Bronchial epithelial cell (primary cell): ENCODE measurements at places on chromosomes 7 and 10.

- no peak for DNase-seq
Observed at GRCh38 chr7:2610898-2611297, 20.9 kb upstream of the TTYH3 start.

DNA sequence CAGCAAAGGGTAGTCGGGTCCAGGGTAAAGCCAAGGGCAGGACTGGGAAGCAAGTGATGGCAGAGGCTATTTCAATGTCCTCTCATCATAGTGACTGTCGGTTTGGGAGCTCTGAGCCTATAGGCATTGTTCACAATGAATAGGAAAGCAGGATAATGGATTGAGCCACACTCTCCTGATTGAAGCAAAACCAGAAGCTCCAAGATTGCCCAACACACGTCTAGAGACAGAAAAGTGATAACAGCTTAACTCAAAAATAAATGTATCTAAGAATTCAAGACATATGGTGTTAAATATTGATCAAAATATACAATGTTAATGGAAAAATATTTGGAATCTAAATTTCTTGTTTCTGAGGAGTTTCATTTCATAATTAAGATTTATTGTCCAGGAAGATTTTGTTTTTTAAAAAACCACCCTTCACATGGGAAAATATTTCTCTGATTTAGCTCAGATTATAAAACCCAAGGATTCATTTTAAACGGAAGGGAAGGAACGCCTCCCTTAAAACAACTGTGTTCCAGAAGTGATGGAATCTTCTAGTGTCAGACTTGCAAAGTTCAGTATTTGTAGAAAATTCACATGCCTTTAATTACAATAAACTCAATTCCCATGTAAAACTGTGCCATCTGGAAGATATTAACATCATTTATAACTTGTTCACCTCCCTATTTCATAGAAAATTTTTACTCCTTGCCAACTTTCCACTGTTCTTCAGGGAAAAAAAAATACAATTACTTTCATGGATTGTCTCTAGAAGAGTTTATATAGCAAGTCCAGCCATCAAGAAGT is 54.5 kb downstream of the NRP1 start:
- no peak for DNase-seq

GRCh38 chr7:134758981-134759380 is 20.5 kb upstream of the CALD1 start:
- no peak for DNase-seq

GRCh38 chr10:23063045-23063972 is 32.1 kb upstream of the MSRB2 start:
- DNase-seq = no peak

DNA sequence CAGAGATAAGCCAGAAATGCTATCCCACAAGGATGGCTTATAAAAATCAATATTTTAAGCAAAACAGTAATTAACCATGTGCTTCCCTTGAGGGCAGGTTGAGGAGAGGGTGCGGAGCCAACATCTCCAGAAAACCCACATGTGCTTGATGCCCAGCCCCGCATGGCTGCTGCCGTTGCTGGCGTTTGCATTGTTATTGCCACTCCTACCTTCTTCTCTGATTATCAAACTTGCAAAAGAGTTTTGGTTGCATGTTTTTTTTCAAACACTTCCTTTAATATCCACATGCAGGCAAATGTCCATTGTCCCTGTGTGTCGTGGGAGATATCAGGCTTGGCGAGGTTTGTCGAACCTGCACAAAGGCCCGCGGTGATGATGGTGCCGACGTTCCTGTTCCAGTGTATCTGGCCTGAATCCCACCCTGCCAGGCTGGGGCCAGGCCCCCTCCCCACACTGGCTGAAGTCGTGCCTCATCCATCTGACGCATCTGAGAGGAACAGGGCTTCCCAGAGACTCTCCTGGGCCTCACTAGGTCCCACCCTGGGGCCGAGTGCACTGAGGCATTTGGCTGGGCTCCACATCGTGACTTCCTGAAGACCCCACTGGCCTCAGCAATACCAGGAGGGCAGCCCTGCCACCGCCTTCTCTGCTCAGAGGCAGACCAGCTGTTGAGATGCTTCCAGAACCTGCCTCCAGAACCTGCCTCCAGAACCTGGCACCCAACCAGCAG is 40.9 kb downstream of the TCERG1L start:
- DNase-seq = no peak

DNA sequence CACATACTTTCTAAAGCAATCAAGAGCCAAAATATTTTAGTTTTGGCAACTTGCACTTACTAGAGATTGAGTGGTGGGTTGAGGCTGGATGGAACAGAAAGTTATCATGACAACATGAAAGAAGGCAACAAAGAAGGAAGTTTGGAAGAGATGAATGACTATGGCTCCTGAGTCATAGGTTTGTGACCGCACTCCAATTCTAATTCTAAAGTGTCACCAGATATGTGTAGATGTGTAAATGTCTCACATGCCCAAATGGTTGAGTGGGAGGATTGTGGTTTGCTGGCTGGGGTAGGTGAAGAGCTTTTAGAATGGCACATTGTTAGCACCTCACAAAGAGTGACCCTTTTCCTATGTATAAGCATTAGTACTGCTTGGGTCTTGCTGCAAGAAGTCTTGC is 20.2 kb downstream of the TAS2R16 start:
- peak; percentile 37 for DNase-seq

DNA sequence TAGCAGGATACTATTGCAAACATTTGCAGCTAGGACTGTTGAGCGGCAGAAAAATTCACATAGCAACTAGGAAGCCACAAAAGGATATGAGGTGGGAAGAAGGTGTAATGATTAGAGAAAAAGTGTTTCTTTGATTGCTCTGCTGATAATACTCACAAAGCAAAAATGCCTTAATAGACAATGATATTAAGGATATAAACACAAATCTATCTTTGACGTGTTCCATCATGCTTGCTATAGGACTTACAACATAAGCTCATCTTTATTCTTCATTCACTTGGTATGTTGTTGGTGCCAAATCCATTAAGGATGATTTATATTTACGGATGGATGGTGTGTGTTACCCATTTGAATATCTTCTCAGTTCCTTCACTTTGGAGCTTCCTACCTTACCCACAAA is 309.3 kb downstream of the GPR37 start:
- peak; percentile 17 for DNase-seq

DNA sequence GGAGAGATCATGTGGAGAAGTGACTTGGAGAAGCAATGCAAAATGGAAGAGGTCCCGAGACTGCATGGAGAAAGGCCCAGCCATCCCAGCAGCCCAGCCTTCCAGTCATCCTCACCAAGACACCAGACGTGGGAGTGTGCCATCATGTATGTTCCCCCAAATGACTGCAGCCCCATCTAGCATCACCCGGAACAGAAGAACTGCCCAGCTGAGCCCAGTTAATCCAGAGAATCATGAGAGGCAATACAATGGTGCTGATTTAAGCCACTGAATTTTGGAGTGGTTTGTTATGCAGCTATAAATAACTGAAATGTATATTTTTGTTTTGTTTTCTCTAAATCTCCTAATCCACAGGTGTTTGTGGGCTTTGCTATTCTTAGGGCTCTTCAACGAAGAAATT is 22.5 kb upstream of the VCL start:
- DNase-seq = no peak

- DNase-seq = peak; percentile 75
Observed at GRCh38 chr10:33115738-33116719, 158.0 kb upstream of the ITGB1 start.

- peak; percentile 44 for DNase-seq
Observed at GRCh38 chr10:106535304-106535953, 629.1 kb downstream of the SORCS1 start.

- no peak for DNase-seq
Observed at GRCh38 chr10:78559661-78560340, 509.0 kb upstream of the ZMIZ1 start.

DNA sequence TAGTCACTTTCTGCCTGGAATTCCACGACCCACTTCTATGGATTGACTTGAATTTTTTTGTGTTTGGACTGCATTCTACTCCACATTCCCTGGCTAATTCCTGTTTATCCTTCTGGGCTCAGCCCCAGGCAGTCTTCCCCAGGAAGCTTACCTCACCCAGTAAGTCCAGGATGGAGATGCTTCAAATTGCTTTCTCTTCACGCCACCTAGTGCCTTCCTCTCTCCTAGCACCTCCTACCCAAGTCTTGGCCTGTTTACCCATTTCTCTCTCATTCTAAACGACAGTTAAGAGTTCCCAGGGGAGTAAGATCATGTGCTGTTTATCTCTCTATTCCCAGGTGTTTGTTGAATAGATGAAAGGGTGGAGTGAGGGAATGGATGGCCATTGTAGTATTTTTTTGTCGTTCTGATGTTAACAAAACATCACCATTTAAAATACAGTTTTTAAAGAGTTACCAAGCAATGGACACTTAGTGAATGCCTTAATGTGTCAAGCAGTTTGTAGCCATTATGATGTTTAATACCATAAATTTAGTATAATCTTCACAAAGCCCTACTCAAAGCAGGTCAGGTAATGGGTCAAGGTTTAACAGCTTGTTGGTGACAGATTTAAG is 45.5 kb upstream of the TARP start:
- peak; percentile 71 for DNase-seq

DNA sequence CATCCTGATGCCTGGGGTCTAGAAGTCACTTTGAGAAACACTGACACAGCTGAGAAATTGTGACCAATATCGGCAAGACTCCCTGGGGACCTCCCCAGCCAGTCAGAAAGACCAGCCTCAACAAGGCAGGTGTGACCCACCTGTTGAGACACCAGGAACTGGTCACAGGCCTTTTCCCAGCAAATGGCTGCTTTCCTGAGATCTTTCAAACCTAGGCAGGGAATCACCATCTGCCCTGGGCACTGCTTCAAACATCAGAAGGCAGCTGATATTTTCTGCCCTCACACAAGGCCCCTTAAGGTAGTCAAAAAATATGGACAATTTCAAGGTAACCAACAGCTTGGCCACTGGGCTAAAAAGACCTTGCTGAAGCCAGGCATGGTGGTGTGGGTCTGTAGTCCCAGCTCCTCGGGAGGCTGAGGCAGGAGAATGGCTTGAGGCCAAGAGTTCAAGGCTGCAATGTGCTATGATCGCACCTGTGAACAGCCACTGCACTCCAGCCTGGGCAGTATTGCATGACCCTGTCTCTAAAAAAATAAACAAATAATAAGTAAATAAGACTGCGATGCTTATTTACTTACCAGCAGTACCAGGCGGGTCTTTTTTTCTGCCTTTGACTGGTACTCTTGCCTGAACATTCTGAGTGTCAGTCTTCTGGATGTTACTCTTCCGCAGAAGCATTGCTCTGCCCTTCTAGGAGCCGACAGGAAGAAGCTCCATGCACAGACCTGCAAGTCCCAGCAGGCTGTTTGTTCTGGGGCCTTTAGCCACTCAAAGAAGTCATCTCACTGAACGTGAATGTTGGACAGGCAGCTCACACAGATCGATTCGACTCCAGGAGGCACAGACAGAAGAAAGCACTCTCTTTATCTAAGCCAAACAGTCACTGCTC is 59.7 kb downstream of the SORBS1 start:
- peak; percentile 41 for DNase-seq

DNA sequence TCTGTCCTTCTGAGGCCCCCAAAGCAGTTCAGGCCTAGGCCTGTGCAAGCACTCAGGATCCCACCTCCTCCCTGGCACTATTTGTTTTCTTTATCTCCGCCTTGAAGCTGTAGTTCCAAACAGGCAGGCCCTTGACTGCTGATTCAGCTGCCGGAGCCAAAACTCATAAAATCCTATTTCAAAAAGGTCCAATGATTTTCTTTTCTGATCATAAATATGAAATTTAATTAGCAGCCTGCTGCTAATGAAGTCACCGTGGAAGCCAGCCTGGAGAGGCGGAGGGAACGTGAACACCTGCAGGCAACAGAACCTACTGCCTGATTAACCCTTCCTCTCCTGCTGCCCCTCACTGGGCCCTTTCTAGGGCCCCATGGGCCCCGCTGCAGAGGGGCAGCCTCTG is 60.1 kb downstream of the CARD11 start:
- no peak for DNase-seq

DNA sequence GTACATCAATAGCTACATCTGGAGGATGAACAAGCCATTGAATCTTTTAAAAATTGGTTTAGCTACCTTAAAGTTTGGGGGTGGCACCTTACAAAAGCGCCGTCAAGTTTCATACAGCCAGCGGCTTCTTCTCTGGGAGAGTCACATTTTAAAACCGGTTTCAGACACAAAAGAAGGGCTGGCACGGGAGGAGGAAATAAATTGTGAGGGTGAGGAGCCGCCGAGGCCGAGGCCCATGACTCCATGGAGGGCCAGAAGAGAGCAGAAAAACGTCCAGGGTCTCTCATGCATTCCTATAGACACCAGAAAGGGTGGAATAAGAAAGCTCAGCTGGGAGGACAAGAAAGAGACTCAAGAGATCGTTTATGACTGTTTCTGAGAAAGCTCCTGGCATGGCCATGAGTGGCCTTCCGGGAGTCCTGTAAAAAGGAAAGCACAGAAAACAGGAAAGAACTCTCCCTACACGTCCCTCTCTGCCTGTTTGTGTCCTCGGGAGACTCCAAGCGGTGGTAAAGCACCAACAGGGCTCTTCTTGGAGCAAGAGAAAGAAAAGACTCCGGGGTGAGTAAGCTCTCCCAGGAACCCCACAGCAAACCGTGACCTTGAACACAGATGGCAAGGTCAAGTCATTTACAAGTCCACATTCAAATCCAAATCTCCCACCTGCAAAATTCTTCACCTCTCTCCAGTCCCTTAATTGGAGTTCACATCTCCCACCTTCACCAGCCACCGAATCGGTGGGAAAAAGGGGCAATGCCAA is 1.8 kb downstream of the FRAT2 start:
- peak; percentile 70 for DNase-seq

GRCh38 chr7:114630201-114630990 is 215.8 kb downstream of the FOXP2 start:
- DNase-seq = no peak

- DNase-seq = no peak
Observed at GRCh38 chr7:10998996-10999757, 25.5 kb downstream of the PHF14 start.

DNA sequence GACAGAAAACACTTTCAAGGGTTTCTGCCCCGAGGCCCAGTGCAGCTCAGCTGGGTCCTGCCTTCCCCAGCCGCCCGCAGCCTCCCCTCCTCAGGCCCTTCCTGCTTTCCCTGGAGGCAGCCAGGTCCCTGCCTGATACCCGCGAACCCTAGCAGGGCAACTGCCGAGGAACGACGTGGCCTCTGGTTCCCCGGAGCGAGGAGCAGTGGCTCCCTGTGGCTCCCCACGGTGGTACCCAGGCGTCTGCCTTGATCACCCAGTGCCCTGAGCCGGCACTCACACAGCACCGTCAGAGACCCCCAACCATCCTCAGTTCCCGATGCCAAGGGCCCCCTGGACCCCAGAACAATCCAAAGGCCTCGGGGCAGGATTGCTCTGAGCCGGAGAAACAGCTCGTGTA is 58.3 kb downstream of the CFAP46 start:
- DNase-seq = no peak

DNA sequence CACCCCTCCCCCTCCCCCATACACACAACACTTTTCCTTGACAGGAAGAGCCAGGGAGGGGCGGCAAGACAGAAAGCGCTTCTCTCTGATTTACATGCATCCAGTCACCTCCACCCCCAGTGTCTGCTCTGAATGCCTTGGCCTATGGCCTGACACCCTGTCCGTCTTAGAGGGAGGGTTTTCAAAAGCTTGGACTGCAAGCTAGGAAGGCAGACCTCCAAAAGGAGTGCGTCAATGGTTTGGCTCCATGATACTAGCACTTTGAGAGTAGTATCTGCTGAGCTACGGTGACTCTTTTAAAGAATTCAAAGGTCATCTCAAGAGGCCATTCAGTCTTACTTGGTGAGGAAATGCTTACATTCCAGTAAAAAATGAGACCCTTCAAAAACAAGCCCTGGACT is 20.3 kb upstream of the PAX2 start:
- DNase-seq = no peak

GRCh38 chr10:118076705-118077104 is 30.0 kb upstream of the RAB11FIP2 start:
- no peak for DNase-seq

GRCh38 chr7:117718116-117718835 is 155.0 kb downstream of the CTTNBP2 start:
- no peak for DNase-seq
